Stimulated activated CD8-positive, alpha-beta memory T cell treated with anti-CD3 and anti-CD28 coated beads, Interleukin-7, amount 100 ng/mL, for 4 hours (primary cell): ENCODE measurements at places on chromosomes 7 and 10.

GRCh38 chr10:9198611-9199010 lies 1144.1 kb downstream of the GATA3 start:
- DNase-seq: no peak

DNA sequence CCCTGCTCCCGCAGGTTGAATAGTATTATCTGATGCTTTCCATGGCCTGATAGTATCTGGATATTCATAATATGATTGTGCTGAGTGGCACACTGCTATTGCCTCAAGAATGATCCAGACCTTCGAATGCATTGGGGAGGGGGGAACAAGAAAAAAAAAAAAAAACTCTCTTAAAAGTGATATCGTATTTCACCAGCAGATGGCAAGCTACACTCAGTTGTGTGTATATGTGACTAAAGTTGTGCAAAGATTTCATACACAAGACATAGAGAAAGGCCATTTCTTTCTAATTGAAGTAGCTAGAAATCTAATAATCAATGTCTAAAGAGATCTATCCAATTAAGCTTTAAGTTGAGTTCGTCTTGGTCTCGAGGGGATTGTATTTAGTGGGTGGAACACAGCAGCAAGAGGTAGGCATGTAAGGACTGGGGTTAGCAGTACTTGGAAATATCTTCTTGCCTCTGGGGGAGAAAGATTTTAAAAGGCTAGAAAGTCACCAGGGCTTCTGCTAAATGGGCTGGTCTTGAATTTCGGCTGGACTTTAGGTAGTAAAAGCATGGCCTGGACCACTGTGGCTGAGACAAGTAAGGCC lies 15.3 kb downstream of the SFRP4 start:
- DNase-seq: no peak

DNA sequence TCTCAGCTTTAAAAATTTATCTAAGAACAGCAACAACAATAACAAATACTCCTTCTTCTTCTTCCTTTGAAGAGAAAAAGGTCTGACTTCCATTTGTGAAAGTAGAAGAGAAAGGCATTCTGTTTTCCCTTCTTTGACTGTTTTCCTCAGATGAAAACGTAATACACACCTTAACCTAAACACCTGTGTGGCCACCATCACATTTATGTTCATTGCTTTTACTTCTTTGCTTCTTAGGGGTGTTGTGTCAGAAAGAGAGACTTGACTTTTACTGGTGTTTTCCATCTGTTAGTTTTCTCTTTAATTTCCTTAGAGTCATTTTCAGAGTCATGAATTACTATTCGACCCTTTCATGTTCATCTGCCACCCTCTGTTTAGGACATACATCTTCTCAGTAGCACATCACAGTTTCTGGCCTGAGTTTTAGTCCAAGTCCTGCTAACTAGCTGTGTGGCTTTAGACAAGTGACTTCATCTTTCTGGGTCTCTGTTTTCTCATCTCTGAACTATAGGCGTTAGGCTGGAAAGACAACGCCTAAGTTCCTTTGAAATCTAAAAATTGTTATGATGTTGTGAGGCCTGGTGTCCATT lies 283.8 kb downstream of the GATA3 start:
- no peak for DNase-seq

DNA sequence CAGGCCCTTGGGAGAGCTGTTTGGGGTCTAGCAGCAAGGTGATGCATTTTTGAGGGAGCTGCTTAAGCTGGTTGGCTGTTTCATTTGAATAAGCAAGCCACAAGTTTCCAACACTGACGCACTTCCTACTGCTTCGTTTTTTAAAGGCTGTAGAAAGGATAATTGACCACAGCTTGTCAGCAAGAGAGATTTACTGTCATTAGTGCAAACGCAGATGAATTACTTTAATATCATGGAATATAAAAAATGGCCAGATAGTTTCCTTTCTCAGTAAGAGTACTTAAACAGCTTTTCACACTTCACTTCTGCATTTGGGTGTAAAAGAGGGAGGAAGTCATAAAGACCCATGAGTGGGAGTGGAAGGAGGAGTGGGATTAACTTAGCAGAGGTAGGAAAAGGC lies 61.5 kb downstream of the FZD1 start:
- no peak for DNase-seq

- DNase-seq: no peak
Measured at GRCh38 chr7:92988941-92989545, 128.7 kb downstream of the SAMD9 start.

DNA sequence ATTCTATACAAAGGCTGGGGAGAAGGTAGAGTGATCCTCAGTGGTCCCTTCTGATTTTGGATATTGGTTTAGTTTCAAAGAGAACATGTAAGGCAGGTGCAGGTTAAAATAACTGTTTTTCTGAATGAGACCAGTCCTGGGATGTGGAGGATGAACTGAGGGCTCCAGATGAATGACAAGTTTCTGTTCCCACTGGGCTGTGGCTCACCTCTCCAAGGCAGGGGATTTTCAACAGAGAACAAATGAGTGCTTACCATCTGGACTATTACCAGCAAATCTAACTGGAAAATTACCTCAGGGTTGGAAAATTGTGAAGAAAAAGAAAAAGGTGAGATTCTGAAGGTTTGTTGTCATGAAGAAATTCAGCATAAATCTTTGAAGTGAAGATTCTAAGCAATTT lies 8.0 kb downstream of the LAMB4 start:
- no peak for DNase-seq

DNA sequence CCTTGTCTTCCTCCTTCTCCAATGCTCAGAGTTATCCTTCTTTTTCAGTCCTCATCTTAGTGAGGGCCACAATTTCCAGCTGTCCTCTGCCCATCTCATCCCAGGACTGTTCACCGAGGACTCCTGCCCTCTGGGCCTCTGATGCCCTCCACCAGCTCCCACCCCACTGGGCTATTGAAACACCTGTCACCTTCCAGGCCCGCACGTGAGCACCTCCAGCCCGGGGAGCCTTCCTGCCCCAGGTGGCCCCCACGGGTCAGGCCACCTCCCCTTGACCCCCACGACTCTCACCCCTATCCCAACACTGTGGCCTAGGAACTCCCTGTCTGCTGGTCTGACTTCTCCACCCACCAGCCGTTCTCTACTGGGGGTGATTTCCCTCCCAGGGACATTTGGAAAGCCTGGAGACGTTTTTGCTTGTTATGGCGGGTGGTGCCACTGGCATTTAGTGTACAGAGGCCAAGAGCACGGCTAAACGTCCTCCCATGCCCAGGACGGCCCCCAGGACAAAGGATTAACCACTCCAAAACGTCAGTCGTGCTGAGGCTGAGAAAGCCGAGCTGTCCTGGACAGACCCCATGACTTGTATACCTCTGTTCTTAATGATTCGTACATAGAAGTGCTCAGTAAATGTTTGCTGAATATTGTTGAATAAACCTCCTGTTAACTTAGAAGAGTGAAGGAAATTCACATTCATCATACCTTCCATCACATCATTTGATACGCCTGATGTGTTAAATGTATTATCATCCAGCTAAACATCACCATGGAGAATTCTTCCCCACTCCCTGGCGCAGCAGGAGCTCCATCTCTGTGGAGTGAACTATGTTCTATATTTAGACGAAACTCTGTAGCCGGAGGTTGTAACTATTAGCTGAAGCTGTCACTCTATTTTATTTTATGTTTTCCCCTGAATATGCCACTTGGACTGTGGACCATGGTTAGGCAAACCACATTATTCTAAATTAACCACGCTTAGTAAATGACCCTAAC lies 270.1 kb upstream of the SHH start:
- no peak for DNase-seq

DNA sequence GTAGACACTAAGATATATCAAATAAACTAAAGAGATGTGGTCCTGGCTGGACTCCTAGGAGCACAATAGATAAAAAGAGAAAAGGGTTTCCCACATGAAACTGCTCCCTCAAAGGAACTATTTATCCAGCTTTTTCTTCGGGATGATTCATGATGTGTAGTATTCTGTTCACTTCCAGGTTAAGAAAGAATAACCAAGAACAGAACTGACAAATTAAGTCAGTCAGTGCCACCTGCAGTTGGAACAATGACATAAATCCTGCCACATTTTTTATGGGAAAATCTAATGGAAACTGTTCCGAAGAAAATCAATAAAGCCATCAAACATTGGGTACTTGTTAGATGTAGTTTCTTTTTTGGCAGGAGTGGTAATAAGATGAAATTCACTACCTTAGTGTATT lies 87.1 kb downstream of the POLR1F start:
- no peak for DNase-seq

DNA sequence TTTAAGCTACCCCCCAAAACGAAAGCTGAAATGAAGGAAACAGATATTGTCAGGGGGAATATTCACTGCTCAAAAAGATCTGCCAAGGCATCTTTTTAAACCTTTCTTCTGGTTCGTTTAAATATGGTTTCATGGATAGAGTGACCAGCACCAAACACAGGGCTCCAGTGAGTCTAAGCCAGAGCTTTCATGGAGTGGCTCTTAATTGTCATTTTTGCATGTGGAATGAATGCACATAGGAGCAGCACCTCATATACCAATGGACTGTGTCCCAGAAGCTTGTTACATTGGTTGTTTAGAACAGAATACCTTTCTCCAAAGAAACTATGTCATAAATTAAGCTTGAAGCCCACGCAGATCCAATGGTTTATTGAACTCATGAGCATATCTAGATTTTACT lies 17.3 kb downstream of the MKX start:
- no peak for DNase-seq

DNA sequence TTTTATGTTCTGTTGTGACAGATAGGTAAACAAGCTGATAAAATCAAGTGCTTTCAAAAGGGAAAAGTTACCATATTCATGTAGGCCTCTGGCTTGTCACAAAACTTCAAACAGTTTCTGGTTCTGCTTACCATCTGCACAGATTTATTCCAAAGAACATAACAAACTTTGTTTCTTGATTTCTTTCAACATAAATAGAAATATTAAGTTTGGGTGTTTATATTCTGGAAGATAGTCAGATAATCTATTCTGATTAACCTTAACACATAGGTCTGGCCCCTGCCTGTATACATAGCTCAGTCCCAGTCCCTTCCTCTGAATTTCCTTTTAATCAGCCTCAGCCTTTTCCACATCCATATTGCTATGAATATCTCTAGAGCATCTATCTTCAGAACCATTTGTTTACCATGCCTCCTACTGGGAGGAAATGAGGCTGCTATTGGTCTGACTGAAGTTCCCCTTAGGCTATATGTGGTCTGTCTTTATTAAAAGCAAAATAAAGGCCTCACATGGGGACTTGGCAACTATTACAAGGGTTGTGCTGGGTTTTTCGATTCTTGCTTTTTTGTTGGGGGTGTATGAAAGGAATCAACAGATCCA lies 319.0 kb downstream of the HPSE2 start:
- no peak for DNase-seq

DNA sequence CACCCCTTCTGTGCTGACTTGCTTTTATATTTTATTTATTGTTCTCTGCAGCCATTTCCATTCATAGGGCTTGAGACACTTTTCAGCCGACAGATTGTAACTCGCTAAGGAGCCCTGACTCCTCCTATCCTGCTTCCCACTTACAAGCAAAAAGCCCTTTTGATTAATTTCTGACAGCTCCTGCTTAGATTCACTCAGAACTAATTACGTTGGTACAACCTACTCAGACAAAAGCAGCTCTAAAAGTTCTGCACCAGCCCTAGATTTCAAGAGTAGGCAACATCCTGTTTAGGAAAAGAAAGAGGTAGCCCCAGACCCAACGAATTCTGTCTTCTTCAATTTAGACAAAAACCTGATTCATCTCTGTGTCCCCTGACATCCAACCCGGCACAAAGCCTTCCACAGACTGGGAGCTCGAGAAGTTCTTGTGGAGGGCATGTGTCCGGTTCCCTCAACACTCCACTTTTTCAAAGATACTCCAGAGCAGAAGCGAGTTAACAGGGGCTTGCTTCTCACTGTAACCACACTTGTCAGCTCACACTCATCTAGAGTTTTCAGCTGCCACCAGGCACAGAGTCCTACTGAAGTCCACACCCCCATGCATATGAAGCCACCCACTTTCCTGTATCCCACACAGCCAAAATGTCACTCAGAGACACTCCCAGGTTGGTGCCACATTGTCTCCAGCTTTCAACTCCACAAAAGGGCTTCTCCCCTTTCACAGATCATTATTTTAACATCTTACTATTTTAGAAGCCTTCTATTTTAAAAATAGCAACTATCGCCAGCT lies 113.6 kb upstream of the NFE2L3 start:
- DNase-seq: no peak

GRCh38 chr10:51718804-51719291 lies 19.5 kb upstream of the CSTF2T start:
- DNase-seq: no peak

DNA sequence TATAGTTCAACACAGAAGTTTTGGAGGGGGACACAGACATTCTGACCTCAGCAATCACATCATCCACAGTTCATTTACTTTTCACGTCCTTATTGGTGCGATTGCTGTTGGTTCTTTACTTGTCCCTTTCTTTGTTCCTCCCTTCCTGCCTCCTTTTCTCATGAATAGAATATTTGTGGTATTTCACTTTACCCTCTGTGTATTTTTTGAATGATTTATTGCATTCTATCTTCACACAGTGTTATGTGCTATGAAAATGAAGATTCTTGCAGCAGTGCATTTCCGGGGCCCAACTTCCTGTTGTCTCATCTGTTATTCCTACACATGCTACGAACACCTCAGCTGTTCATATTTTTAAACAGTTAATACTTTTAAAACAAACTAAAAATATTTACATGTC lies 179.6 kb downstream of the ZMYND11 start:
- DNase-seq: no peak

GRCh38 chr7:151759591-151760042 lies 117.3 kb downstream of the PRKAG2 start:
- no peak for DNase-seq

DNA sequence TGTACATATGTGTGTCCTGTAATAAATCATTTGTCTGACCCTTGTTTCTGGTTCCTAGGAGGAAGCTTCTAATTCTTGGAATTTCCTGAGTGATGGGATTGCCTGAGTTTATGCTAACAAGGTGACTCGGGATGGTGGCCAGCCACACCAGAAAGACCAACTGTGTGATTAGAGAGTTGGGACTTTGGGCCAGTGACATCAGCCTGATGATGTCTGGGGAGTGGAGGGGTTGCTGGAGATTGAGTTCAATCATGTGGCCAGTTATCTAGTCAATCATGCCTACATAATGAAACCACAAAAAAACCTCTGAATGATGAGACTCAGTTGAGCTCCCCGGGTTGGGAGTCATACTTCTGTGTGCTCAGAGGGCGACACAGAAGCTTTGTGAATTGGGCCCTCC lies 23.5 kb upstream of the CARD11 start:
- no peak for DNase-seq

GRCh38 chr7:54546081-54546985 lies 4.2 kb downstream of the VSTM2A start:
- no peak for DNase-seq

- no peak for DNase-seq
Measured at GRCh38 chr10:72911758-72912157, 18.2 kb downstream of the OIT3 start.

DNA sequence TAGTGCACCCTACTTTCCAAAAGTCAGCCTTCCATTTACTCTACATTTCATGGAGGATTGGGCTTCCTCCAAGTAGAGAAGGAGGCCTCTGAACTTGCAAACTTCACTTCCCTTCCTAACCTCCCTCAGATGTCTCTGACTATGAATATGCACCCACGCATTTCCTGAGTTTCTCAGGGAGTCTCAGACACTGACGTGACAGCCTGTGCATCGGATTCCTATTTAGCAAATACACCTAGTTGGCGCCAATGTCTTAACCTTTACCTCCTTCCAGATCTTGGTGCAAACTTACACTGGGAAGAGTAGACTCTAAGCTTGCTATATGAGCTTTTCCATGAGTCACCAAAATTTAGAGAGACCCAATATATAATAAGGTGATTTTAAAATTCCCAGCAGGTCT lies 920.1 kb upstream of the AUTS2 start:
- no peak for DNase-seq
